HS-27A (cell line): ENCODE measurements at places on chromosomes 11 and 22.
A peak's percentile ranks its signal among the peaks of the same experiment; 100 is the strongest.

GRCh38 chr22:36934418-36935312 lies 21.2 kb downstream of the CSF2RB start:
- no peak for DNase-seq

DNA sequence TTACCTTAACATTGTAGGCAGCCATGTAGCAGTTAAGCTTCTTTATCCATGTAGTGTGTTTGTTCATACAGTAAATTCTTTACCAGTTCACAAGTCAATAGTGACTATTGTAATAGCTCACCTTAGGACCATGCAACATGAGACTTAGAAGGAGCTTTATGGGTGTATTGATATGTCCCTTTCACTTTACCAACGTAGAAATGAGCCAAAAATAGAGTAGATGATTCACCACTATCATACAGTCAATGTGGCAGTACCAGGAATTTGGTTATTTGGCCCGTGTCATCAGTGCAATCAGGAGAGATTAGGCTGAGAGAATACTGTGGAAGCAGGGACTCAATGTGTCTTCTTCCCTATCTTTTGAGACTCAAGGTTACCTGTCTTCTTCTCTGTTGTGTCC lies 4.7 kb downstream of the ZDHHC13 start:
- no peak for DNase-seq

GRCh38 chr11:61293867-61294716 lies 1.0 kb downstream of the VWCE start:
- no peak for DNase-seq

GRCh38 chr11:4060182-4060923 lies 34.2 kb upstream of the RRM1 start:
- no peak for DNase-seq

- DNase-seq, result no peak
These were observed 61.6 kb upstream of the SLC17A6 start for GRCh38 chr11:22276535-22276934.

DNA sequence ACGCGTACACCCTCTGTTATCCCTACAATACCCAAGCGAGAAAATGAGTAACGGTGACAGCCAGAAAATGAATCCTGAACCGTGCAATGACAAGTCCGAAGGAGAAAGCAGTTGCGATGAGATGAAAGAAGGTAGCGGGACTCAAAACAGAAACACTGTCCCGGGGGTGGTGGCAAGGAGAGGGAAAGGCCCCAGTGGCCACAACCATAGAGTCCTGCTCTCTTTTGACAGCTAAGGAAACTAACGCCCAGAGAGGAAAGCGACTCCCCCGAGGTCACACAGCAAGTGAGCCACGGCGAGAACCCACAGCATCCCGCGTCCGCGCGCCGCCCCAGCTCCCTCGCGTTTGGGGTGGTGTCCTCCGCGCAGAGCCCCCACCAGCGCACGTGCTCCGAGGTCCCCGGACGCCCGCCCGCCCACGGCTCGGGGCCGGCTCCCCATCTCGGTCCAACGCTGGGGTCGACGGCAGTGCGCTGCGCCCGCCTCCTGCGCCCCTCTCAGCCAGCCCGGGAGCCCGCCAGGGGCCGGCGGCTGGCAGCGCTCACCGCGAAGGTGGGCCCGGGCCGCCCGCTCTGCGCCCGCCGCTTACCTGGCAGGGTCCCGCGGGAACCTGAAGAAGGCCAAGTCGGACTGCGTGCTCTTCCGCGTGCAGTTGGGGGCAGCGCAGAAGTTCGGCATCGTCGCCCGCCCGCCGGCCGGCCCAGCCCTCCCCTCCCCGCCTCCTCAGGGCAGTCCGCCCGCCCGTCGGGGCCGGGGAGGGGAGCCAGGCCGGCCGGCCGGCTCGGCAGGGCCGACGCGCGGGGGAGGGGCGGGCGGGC lies 564 bp downstream of the THAP12 start:
- DNase-seq, result peak; percentile 12

DNA sequence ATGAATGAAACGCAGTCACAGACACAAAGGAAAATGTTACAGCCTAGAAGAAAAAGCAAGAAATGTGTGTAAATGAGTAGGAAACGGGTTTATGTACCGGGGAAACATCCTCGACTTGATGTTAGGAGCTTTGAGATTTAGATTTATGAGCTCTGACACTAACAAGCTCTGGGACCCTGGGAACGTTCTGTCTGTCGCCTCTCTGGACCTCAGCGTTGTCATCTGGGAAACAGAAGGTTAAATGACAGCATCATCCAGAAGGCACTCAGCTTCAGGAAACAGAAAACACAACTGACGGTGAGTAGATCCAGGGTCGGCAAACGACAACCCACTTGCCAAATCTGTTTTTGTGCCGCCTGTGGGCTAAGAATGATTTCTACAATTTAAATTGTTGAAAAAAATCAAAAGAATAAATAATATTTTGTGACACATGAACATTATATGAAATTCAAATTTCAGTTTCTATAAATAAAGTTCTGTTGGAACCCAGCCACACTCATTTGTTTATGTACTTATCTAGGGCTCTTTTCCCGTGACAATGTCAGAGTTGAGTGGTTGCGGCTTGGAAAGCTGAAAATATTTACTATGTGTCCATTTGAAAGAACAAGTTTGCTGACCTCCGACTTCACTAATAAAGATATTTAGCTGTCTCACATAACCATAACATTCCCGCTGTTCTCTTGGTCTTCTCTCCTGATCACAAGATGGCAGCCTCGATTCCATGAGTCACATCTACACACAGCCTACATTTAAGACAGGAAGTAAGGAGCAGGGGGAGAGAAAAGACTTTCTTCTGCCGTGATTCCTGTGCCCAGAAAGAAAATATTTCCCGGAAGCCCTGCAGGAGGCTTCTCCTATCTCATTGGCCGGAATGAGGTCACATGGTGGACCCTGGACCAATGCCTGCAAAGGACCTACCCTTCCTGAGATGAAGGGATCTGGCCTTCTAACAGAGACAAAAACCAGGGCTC lies 47.1 kb upstream of the SYT13 start:
- DNase-seq, result peak; percentile 27

- no peak for DNase-seq
These were observed 15.3 kb downstream of the IL18BP start for GRCh38 chr11:72013765-72014711.

- no peak for DNase-seq
These were observed 477 bp downstream of the ZBTB16 start for GRCh38 chr11:114059984-114060391.

DNA sequence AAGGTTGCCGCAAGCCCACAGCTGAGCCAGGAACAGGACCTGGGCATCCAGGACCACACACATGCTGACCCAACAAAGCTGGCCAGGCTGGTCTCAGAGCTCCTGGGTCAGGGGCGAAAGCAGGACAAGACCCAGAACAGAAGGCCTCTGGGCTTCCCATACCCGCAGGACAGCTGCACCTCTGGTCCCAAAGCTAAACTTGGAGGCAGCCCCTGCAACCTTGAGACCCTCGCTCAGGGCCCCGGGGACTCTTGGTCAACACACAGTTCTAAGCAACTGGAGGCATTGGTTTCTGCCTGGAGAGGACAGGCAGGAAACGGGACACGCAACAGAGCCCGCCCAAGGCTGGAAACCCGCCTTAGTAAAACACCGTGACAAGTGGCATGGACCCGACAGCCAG lies 11.4 kb downstream of the WNT7B start:
- no peak for DNase-seq

- DNase-seq, result no peak
These were observed 34.4 kb upstream of the NNMT start for GRCh38 chr11:114261791-114262190.

DNA sequence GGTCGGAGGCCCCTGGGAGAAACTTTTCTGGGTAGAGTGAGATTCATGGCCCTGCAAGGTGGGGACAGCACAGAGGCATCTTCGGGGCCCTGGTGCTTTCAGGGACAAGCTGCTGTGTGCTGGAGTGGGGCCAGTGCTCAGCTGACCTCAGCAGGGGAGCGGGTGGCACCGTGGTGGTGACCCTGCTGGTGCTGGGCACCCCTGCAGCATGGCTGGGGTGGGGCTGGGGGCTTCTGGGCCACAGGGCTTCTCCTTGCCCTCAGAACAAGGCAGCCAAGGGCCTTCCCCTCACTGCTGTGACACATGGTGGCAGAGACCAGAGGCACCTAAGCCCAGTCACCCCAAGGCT lies 24.9 kb upstream of the GNB1L start:
- DNase-seq, result no peak

- DNase-seq, result no peak
These were observed 550.5 kb downstream of the MIAT start for GRCh38 chr22:27207907-27208306.

- DNase-seq, result peak; percentile 12
These were observed 41.3 kb downstream of the XKR3 start for GRCh38 chr22:16783930-16784354.

GRCh38 chr11:69919659-69920344 lies 100.6 kb upstream of the FGF3 start:
- no peak for DNase-seq

GRCh38 chr11:11381471-11382105 lies 28.5 kb upstream of the CSNK2A3 start:
- no peak for DNase-seq

GRCh38 chr11:131808470-131808869 lies 438.1 kb downstream of the NTM start:
- no peak for DNase-seq

DNA sequence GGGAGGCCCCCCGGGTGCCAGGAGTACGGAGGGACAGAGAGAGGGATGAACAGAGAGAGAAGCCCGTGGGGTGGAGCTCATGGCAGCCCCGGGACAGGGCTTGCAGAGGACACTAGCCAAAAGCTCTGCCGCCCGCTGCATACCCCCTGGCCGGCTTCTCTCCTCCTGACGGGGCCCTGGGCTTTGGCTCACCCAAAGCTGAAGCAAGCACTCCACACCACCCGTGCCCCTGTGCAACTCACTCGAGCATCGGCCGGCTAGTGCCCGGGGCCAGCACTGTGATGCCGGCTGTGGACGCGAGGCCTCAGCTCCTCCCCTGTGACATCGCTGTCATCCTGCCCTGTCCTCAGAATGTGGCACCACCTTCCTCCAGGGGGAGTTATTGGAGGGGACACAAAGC lies 429.6 kb downstream of the BRD1 start:
- no peak for DNase-seq

DNA sequence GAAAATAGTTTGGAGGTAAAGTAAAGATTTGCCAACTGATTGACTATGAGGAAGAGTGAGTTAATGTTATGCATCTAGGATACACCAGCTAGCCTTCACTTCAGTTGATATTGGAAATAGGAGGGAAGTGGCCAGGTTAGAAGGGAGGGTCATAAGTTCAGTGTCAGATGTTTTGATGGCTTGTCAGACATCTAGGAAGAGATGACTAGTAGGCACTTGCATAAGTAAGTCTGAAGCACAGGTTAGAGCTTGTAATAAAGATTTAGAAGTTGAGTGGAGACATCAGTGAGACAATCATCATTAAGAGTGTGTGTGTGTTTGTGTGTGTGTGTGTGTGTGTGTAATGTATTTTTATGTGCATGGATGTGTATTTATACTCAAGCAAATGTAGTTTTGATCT lies 146.1 kb downstream of the OR4C45 start:
- no peak for DNase-seq

- no peak for DNase-seq
These were observed 107.8 kb downstream of the FAR1 start for GRCh38 chr11:13776134-13776815.

DNA sequence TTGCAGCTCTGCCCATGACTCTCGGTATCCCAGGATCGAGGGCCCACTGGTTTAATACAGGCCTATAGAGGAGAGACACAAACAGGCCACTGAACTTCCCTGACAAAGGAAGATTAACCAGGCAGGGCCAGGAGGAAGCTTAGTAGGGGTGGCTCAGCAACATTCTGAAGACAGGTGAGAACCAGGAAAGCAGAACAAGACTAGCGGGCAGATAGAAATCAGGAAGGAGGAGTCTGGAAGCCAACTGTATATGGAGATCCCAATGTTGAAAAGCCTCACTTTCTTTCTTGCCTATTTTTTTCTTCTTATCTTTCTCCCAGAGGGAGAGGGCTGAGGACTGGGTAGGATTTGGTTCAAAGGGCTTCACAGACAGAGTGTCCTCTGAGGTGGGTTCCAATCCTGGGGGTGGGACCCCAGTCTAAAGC lies 5.4 kb downstream of the PI4KA start:
- DNase-seq, result no peak
